ENCODE measurements at places on chromosomes 2 and 18.

DNA sequence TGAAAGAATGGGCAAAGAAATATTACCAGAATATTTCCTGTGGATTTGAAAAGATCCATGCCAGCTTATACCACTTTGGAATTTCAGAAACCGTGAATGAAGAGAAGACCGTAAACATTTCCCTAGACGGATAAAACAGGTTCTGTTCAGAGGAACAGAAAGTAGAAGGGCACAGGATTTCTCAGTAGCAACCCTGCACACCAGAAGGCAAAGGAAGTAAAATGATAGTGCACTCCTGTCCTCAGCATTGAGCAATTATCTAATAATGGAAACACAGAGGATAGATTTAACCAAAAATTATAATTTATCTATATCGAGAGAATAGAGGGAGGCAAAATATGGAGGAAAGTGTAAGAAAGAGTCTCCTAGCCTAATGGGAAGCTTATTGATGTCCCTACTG lies 87.0 kb upstream of the ITGA6 start:
- no peak for DNase-seq

DNA sequence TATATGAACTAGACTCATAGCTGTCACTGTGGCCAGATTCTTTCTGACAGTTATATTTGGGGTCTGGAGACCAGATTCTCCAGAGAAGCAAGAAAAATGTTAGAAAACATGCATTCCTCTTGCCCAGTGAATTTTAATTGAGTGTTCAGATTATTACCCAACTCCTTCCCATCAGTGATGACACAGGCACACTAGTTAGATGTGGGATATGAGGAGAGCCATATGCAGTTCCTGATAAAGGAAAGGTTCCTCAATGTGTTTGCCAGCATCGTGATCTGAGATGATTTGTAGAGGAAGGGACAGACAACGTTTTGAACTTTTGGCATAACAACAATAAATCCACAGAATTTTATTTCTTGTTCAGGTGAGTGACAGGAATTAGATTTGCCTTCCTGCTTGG lies 308.6 kb downstream of the PIEZO2 start:
- no peak for DNase-seq

DNA sequence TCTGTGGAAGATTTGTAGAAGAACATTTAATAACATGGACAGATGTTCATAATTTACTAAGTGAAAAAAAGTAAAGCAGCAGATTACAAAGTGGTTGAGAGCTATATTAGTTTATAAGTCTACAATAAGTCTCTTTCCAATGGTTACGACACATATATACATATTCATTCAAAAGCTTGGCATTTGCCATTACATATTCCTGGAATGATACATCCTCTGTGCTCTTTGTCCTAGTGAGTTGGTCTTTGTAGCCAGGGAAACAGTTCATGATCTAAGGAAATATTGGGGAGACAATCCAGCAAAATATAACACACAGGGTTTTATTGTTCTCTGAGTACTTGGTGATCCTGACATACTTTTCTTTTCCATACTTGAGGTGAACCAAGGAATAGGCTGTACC lies 32.5 kb upstream of the SOS1 start:
- no peak for DNase-seq

DNA sequence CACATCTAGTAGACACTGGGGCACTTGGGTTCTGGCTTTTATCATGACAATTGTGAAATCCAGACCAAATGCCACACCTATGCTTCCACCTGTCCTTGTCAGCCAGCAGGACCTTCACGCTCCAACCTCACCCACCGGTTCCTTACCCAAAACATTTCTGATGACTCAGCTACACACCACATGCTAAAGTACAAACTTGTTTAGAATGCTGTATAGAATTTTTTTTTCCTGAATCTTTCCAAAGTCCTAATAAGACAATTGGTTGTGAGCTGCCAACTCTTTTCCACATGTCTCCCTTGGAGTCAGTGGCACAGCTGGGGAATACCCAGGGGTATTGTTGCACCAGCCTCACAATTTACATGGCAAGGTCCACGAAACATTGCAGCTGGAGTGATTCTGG lies 75.5 kb upstream of the LPIN2 start:
- no peak for DNase-seq

- no peak for DNase-seq
Observed at GRCh38 chr18:61963705-61964104, 70.9 kb upstream of the RNF152 start.

GRCh38 chr2:105881286-105882136 lies 136.8 kb downstream of the NCK2 start:
- DNase-seq, result no peak

GRCh38 chr2:10634495-10634894 lies 55.3 kb downstream of the NOL10 start:
- no peak for DNase-seq

- no peak for DNase-seq
Observed at GRCh38 chr2:240957656-240958365, 40.6 kb upstream of the SNED1 start.

DNA sequence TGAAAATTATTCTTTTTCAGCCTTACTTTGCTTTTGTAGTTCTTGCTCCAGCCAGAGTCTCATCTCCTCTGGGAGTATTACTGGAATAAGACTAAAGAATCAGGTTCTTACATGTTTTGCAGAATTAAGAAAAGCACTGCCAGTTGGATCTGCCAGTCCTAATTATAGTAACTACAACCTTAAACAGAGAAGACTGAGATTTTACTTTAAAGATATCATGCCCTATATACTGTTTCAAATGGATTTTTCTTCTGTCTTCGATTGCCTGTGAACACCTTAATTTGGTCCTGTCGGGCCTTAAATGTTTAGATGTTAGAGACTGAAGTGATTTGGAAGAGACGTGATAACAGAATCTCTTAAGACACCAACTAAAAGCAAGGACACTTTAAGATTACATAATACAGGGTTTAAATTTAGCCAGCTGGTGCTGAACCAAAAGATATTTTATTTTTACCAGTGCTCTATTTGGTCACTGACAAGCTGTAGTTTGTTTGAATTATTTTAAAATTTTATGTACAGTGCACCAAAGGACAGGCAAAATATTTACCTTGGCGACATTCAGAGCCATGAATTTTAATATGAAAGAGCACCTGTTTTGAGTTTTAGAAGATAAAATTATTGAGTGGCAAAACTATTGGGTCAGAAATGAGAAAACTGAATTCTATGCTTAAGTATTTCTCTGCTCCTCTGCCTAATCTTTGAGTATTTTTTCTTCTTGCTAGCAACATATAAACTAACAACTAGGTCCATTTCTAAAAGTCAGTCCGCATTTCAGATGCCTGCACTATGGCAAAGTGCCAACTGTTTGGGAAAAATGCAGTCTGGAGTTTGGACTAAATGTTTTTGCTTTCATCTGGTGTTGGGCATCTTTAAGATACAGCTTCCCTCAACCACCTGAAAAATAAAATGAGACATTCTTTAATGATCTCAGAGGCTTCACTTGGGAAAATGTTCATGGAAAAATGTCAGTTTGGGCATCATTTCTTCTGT lies 300.0 kb downstream of the XIRP2 start:
- DNase-seq, result no peak

- DNase-seq, result no peak
Observed at GRCh38 chr2:61718965-61719364, 134.9 kb downstream of the FAM161A start.

All from stimulated activated CD4-positive, alpha-beta T cell treated with anti-CD3 and anti-CD28 coated beads, Interleukin-1b, Interleukin-23, amount 100 ng/mL, for 4 hours (primary cell).